ENCODE measurements at places on chromosomes 11 and 22. TPM values are rescaled to one million over a fixed set of nuclear protein-coding genes. Genes with fewer than 3 reads are reported as not detected.

DEPDC7 gene
- 10.2 TPM for polyA plus RNA-seq

BTG4 gene
- polyA plus RNA-seq, result 0.10 TPM

PATE2 gene
- not detected for polyA plus RNA-seq

OR4A15 gene
- not detected for polyA plus RNA-seq

FGF4 gene
- polyA plus RNA-seq, result not detected

C11orf97 gene
- polyA plus RNA-seq, result not detected

BRSK2 gene
- 0.18 TPM for polyA plus RNA-seq

TEX12 gene
- polyA plus RNA-seq, result not detected

SCN4B gene
- 1.7 TPM for polyA plus RNA-seq

RTN4R gene
- 23.3 TPM for polyA plus RNA-seq

OSM gene
- polyA plus RNA-seq, result not detected

STK33 gene
- polyA plus RNA-seq, result 0.43 TPM

Measured in foreskin keratinocyte (primary cell).